ENCODE measurements at places on chromosomes 5 and 9. TPM values are rescaled to one million over a fixed set of nuclear protein-coding genes. Genes with fewer than 3 reads are reported as not detected.

GRCh38 chr5:50593681-50594080, 72.8 kb upstream of the PARP8 start:
- no peak for DNase-seq

GRCh38 chr9:136587145-136587943, 41.5 kb upstream of the NOTCH1 start:
- DNase-seq, result no peak

DNA sequence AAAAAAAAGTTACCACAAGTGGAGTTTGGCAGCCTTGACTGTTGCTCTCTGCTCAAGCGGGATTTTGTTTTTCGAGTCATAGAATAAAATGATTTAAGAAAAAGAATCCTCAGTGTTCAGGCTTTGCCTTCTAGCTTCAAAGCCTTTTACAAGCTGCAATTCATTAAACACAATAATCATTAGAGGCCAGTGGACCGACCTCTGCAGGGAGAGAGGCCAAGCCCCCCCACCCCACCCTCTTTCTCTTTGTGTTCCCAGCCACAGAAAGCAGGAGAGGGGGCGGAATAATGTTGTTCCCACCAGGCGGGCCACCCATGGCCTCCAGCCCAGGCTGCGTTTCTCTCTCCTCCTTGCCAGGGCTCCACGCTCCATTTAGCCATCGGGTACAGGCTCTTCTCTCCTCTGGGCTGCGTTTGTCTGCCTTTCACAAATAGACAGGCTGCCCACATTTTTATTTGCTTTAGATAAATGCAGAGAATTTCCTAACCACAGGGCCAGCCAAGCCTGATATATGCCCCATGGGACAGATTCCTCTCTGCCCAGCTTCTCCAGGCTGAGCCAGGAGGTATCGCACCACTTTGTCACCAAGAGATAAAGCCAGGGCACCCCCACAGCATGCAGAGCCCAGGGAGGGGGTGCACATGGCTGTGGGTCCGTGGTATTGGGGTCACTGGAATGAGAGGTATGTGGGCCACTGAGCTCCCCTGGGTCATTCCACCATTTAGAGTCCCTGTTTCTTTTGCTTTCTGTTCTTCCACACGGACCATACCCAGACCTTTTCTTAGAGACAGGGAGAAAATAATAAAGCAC, 318.8 kb downstream of the PIK3R1 start:
- DNase-seq, result no peak

- DNase-seq, result no peak
Observed at GRCh38 chr5:100409660-100410151, 125.5 kb upstream of the FAM174A start.

GRCh38 chr5:59296317-59297264, 596.9 kb downstream of the PDE4D start:
- DNase-seq, result no peak

DNA sequence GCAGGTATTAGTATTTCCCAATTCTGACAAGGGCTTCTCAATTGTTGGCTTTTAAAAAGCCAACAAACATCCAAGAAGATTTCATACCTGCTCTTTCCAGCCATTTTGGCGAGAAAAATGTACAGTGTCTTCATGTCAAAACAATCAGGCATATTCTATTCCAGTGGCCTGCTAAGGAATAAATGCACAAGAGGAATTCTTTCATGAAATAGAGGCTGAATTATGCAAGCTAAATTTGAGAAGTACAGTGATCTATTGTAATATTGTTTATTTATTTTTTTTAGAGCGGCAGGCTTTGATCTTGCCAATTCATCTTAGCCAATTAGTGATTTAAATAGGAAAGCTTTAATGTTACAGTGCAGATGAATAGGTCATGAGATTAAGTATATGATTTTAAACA, 49.3 kb downstream of the NLN start:
- DNase-seq, result no peak

- DNase-seq, result no peak
Observed at GRCh38 chr5:134583766-134584165, 48.9 kb downstream of the SAR1B start.

Gene INSL4
- total RNA-seq, result not detected

Gene GRM6
- total RNA-seq, result not detected

Gene DCANP1
- not detected for total RNA-seq

Gene CTSV
- 0.27 TPM for total RNA-seq

Data from thoracic aorta (tissue), 2 donors.